Spleen (tissue), 13 donors: ENCODE measurements at places on chromosomes 13 and 19. TPM values are rescaled to one million over a fixed set of nuclear protein-coding genes. Genes with fewer than 3 reads are reported as not detected.

ZNF749 gene
- total RNA-seq = 10.8 TPM

KANK3 gene
- total RNA-seq = 73.6 TPM

- no peak for DNase-seq
Observed at GRCh38 chr19:18637673-18638630, 1.1 kb downstream of the KLHL26 start.

DNA sequence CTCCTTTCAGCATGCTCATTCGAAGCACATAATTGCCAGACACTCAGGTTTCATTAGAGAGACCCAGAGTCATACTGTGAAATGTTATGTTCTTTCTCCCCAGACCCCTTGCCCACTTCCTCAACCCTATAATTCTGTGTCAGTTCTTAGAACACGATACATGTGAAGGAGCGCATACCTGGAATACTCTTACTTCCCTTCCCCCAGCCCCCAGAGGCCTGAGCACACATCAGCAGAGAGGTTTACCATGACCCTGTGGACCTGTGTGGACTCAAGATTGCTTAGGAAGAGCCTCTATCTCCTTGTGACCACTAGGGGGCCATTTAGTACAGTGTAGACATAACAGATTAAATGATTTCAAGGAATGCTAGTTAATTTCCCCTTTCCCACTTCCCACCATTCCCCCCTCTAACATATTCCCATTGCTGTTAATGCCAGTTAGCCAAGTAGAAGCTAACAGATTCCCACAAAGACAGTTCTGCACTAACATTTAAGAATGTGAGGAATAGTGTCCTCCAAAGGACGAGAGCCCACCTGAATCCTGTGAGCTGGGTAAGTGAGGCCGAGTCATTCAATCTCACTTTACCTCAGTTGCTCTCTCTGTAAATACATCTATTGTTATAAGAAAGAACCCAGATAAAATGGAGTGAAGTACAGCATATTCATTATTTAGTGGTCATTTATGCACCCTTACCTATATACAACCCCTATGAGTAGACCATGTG, 154.2 kb upstream of the MAB21L1 start:
- DNase-seq = no peak

- DNase-seq = no peak
Observed at GRCh38 chr13:60028021-60028420, 135.7 kb downstream of the DIAPH3 start.

DNA sequence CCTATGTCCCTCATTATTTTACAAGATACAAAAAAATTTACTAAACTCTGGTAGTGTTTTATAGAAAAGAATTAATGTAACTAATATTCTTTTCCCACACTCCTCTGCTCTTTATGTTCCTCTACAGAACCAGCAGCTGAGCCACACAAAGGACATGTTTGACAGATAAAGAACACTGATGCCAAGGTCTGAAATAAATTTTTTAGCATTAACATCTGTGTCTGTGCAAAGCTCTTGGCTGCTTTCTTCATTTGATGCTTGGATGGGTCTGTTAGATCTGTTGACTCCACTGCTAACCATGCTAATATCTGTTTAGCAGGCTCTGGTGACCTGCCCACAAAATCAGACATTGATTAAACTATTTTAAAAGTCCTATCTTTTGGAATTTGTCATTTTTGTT, 2363.8 kb downstream of the PCDH9 start:
- no peak for DNase-seq

- no peak for DNase-seq
Observed at GRCh38 chr13:88112526-88112925, 441.4 kb downstream of the SLITRK5 start.

DNA sequence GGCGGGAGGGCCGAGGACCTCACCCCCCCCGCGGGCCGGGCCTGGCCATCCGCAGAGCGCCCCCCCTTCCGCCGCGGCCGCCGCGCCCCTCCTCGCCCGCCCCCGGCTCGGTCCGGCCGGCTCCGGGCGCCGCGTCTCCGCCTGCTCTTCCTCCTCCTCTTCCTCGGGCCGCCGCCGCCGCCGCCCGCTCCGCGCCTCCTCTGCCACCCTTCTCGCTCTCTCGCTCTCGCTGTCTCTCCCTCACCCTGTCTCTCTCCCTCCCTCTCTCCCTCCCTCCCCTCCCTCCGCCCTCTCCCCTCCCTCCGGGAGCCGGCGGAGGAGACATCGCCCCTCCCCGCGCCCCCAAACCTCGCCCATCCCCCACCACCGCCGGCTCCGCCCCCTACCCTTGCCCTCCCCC, at the start of gene SHANK1:
TSS of gene SHANK1 (minus strand) at position 237 of the 400 bp plus-strand sequence. CDS start 2,883 bp downstream, outside the sequence.
- DNase-seq = no peak

GRCh38 chr19:32457571-32458158, 52.1 kb downstream of the DPY19L3 start:
- DNase-seq = no peak

ZNF556 gene
- total RNA-seq = not detected

SLC46A3 gene
- total RNA-seq = 35.8 TPM

GRCh38 chr13:113110852-113111315, 5.3 kb downstream of the F7 start:
- DNase-seq = no peak

SSC5D gene
- total RNA-seq = 11.0 TPM

- peak; percentile 88 for DNase-seq
Observed at GRCh38 chr19:9205501-9206113, 13.8 kb downstream of the OR7D4 start.

ZNF549 gene
- total RNA-seq = 13.0 TPM

GRCh38 chr13:100625447-100625846, 36.9 kb upstream of the GGACT start:
- DNase-seq = no peak

DNA sequence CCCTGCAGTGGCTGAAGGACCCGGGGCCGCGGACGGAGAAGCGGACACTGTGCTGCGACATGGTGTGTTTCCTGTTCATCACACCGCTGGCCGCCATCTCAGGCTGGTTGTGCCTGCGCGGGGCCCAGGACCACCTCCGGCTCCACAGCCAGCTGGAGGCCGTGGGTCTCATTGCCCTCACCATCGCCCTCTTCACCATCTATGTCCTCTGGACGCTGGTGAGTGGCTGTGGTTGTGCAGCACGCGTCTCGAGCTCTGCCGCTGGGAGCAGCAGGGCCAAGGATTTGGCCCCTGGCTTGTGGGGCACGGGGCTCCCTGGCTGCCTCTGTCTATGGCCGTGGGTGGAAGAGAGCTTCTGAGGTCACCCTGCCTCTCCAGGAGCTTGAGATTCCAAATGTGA, 14.1 kb upstream of the HNRNPM start:
- DNase-seq = no peak

CLDN10 gene
- not detected for total RNA-seq

NUFIP1 gene
- 3.8 TPM for total RNA-seq

KLK6 gene
- 9.5 TPM for total RNA-seq

DNA sequence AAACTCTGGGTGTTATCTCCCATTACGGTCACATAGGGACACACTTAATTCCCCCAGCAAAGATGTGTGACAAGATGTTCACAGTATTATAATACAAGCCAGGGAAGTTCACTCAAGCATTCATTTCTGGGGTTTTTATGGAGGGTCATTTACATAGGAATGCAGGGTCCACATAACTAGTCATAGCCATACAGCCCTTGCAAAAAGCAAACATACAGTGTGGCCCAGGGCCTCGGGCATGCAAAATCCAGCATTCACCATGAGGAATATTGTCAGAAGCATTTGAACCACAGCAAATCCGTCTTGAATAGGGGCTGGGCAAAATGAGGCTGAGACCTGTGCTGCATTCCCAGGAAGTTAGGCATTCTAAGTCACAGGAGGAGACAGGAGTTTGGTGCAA, 13.0 kb upstream of the ZNF460 start:
- DNase-seq = no peak

ADM5 gene
- 3.9 TPM for total RNA-seq

EDNRB gene
- 51.5 TPM for total RNA-seq

DNA sequence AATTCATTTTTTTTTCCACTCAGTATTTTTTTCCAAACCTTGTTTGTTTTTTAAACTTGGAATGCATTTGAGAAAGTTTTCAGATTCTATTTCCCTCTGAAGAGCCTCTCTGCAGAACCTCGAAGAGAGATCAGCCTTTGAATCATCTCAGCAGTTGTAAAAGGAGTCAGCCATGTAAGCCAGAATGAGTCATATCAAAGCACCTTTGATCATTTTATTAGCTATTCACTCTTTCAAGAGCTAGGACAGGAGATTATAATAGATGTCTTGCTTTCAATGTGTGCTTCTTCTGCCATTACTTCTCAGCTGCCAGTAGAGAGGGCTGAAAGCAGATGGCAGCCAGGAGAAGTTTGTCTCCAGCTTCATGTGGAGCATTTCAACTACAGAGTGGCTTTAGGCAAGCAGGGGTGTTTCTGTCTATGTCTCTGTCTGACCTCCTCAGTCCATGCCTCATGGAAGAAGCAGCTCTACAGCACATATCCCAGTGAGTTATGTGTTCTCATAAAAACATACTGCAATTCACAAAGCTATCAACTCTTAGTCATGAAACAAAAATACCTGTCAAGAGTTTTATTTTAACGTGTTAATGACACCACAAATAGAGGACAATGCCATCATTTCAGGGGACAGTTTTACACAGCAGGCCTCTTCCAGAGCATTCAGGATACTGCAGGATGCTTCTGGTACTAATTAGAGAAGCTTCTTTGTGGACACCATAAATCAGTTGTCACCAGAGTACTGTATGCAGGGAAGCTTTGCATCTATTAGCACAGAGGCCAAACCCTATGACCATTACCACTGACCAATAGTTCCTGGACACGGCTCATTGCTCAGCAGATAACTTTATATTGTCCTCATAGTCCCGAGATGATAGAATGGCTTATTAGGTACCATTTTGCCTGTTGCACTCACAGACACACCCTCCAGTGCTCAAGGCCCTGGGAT, 94.3 kb downstream of the NHLRC3 start:
- no peak for DNase-seq

- DNase-seq = no peak
Observed at GRCh38 chr19:17679526-17680229, 8.5 kb downstream of the UNC13A start.

DNA sequence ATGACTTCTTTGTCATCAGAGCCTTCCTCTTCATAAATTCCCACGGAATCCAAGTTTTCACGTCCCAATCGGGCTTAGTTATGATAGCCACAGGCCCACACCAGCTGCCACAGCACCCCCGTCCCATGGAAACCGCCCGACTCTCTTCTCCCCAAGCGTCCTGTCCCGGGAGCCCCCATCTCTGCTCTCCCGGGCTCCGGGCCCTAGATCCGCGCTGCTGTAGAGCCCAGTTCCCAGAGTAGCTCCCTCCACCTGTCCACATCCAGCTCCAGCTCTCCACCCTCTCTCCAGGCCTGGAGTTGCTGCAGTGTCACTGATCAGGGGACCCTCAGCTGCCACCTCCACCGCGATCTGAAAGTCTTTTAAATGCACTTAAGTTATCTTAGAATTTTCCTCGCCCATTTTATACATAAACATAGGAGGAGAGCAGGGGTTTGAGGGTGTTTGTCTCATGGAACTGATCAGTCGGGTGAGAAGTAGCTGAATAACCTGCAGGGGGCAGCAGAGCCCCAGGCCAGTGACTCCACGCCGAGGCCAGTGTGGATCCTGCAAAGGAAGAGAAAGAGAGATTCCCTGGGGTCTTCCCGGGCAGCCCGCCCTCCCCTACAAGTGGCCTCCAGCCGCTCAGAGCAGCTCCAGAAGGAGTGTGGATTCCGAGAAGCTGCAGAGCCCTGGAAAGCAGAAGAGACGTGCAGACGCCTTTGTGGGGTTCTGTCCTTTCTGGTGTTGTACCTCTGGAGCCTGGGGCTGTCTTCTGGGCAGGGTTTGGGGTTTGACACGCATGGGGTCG, 1.1 kb upstream of the ZNF763 start:
- peak; percentile 91 for DNase-seq

C19orf67 gene
- total RNA-seq = 4.9 TPM

DNA sequence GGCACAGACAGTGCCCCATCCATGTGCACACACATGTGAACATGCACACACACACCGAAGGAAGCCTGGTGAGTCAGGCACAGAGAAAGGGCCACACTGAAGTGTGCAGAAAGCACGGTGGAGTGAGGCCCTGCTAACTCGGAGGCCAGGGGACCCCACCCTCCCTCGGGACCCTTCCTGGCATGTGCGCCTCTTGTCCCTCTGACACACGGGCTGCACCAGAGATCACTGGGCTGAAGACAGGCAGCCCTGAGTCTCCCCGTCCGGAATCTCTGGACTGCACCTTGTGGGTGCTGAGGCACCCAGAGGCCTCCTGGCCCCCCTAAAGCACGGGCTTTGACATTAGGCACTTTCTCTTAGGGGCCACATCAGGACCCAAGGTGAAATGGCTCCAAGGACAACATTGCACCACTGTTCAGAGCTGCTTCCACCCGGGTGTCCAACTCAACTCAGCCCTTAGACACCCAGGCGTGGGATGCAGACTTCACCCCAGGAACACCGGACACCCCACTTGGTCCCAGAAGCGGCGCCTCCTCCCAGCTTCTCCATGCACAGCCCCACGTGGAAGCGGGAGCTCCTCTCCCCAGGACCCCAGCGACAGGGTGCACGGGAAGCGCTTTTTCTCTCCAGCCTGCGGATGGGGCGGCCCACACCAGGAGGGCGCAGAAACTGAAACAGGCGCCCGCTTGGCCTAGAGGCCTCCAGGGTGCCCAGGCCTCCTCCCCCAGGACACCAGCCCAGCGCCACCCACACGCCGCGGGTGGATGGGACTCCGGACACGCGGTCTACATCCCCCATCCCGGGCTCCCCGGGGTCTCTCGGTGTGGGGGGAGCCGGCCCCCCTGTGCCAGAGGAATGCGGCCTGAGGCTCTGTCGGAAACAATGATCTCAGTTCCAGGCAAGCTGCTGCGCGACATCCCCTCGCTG, 90.2 kb downstream of the SPACA7 start:
- peak; percentile 62 for DNase-seq

DNA sequence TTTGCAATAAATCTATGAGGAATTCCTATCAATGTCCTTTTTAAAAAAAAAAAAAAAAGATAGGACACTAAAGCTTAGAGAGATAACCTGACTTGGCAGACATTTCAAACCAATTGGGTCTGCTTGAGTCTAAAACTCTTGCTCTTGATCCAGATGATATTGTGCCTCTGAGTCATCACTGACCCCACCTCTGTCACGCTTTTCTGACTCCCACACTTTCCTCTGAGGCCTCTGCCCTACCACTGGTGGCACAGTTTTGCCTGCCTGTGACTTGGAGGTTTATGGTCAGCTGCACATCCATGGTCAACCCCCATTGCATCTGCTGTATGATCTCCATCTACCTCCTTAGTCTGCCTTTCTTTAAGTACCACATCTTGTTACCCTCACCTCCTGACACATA, 328.7 kb downstream of the SPRY2 start:
- no peak for DNase-seq

DNA sequence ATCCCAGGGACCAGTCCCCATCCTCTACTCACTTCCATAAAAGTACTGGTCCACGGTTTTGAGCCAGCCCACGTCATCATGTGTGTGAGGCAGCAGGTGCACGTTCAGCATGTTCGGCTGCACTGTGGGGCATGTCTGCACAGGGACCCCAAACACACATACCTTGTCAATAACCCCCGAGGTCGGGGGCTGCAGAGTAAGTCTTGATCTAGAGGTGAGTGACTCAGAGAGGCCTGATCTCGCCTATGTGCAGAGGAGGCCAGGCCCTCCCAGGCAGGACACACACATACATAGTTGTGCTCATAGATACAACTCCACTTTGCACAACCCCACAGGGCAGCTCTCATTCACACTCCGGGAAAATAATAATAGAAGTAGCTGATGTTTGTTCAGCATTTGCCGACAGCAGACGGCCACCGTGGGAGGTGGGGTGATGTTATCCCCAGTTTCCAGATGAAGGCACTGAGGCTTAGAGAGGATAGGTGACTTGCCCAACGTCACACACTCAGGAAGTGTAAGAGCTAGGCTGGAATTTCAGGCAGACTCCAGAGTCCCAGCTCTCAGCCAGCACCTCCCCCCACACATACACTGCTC, 774 bp downstream of the MAN2B1 start:
- peak; percentile 81 for DNase-seq
